ENCODE measurements at places on chromosomes 2 and 18.

GRCh38 chr18:48551100-48551499 is 12.3 kb downstream of the CTIF start:
- no peak for DNase-seq

- DNase-seq, result no peak
Measured at GRCh38 chr2:235757212-235757611, 263.4 kb downstream of the AGAP1 start.

DNA sequence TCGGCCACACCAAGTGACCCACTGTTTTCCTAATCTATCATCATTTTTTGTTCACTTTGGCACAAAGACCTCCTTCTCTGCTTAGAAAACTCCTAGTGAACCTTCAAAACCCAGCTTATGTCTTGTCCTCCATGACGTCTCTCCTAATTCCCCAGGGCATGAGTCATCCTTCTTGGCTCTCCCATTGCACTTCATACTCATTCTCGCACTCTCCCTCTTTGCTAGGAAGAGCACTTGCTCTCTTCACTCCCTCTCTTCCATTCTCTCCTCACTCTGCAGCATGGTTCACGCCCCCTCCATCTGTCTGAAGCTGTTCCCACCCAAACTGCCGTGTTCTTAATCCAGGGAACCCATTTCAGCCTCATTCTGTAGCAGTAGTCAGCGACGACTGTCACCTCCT is 103.9 kb downstream of the MRO start:
- DNase-seq, result no peak

DNA sequence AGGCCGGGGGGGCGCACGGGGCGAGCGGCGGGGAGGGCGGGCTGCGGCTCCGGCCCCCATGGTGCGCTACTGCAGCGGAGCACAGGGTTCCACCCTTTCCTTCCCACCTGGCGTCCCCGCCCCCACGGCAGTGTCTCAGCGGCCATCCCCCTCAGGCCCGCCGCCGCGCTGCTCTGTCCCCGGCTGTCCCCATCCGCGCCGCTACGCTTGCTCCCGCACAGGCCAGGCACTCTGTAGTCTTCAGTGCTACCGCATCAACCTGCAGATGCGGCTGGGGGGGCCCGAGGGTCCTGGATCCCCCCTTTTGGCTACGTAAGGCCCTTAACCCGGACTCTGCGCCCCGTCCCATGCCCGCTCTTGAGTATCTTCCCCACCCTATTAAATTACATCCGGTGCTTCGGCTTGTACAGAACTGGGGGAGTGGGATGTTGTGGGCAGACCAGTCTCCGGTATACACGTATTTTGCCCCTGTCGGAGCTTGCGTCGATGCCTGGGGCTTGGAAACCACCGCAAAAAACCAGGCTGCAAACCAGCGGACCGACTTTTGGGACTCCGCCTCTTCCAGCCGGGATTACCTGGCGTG is 598 bp upstream of the WBP1 start:
- no peak for DNase-seq

GRCh38 chr2:231935207-231935524 is 9.0 kb upstream of the NPPC start:
- DNase-seq, result no peak

DNA sequence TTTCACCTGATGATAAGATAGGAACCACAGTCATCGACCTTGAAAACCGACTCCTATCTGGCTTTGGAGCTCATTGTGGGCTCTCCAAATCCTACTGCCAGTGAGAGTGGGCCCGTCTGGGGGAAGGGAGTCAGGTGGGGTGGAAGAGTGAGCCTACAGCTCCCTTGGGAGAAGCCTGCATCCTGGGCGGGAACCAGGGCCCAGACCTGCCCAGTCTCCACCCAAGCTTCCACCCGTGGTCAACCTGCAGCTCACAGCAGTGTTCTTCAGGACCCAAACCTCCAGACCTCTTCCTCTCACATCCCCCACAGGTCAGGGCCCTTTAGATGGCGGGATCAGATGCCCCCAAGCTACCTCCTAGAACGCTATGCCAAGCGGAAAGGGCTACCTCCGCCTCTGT is 40.2 kb downstream of the LMAN2L start:
- DNase-seq, result no peak

DNA sequence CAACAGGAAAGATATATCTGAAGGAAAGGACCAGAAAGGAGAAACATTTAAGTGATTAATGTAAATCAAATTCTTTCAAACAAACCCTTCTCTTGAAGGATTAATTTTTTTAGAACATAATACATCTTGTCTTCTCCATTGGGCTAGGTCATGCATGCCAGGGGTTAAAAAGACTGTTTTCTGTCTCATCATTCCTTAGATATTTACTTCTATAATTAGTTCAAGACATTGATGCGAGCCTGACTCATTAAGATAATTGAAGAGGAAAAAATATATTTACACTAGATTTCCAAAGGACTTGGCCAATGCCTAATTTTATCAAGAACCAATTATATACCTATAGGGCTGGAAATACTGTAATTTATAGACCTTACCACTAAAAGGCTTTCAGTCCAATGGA is 166.6 kb upstream of the SETBP1 start:
- no peak for DNase-seq

- peak; percentile 14 for DNase-seq
Measured at GRCh38 chr2:23697256-23698075, 229.5 kb downstream of the ATAD2B start.

DNA sequence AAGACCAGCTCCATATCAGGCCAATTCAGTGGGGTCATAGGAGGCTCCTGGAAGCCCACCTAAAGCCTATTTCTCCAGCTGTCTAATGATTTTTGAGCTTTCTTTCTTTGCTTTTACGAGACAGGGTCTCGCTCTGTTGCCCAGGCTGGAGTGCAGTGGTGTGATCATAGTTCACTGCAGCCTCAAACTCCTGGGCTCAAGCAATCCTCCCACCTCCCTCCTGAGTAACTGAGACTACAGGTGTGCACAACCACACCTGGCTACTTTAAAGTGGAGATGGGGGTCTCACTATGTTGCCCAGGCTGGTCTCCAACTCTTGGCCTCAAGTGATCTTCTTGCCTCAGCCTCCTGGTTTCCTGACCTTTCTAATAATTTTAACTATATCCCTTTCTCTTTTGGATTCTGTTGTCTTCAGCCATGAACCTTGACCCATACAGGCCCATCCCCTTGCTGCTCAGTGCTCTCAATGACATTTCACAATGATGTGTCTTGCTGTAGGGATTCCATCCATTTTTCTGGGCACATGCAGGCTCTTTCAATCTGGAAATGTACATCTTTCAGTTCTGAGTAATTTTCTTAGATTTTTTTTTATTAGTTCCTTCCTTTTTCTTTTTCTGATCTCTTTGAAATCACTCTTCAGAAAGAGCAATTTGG is 29.7 kb downstream of the GNLY start:
- no peak for DNase-seq

- no peak for DNase-seq
Measured at GRCh38 chr18:47490882-47491281, 239.4 kb upstream of the SKOR2 start.

DNA sequence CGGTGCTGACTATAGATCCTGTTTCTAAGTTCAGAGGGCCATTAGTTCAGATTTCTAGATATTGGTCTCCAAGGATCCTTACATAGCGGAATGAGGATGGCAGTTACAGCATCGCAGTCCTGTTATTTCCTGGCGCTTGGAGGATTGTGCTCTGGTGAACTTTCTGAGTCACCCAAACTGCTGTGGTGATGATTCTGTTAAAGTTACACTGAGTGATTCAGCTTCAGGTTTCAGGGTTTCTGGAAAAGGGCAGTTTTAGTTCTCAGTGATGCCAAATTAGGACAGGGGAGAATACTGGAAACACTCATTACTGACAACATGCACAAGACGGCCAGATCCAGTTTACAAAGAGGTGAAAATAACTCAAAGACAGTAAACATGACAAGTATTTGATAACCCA is 52.1 kb upstream of the ANKRD62 start:
- peak; percentile 92 for DNase-seq

DNA sequence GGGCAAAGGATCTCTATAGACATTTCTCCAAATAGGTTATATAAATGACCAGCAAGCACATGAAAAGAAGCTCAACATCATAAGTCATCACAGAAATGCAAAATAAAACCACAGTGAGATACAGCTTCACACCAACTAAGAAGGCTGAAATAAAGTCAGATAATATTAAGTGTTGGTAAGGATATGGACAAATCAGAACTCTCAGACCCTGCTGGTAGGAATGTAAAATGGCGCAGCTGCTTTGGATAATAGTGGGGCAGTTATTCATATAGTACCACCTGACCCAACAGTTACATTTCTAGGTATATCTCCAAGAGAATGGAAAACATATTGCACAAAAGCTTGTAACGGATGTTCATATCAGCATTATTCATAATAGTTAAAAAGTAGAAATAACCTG is 14.0 kb downstream of the EPB41L5 start:
- DNase-seq, result no peak

GRCh38 chr2:224734949-224735348 is 18.8 kb upstream of the CCDC195 start:
- no peak for DNase-seq

DNA sequence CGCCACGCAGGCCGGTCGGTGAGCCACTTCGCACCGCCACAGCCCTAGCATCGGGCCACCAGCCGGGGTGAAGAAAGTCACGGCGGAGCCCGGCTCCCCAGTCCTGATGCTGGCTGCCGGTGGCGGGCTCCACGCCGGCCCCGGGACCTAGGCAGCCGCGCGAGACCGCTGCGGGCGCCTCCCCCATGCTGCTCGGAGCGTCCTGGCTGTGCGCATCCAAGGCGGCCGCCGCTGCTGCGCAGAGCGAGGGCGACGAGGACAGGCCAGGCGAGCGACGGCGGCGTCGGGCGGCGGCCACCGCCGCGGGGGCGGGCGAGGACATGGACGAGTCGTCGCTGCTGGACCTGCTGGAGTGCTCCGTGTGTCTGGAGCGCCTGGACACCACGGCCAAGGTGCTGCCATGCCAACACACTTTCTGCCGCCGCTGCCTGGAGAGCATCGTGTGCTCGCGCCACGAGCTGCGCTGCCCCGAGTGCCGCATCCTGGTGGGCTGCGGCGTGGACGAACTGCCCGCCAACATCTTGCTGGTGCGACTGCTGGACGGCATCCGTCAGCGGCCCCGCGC is 433 bp downstream of the SH3RF3 start:
- DNase-seq, result peak; percentile 34

- DNase-seq, result no peak
Measured at GRCh38 chr2:81835321-81836000, 1530.9 kb upstream of the LRRTM1 start.

GRCh38 chr2:151766437-151767153 is 32.3 kb upstream of the NEB start:
- no peak for DNase-seq
